GM13976 (cell line): ENCODE measurements at places on chromosomes 12 and 14.

GRCh38 chr12:32062881-32063280, 43.8 kb upstream of the BICD1 start:
- no peak for DNase-seq

- no peak for DNase-seq
These were observed 221.2 kb downstream of the TRHDE start for GRCh38 chr12:72493407-72493806.

- DNase-seq = no peak
These were observed 120.1 kb downstream of the TTC7B start for GRCh38 chr14:90695997-90696660.

GRCh38 chr12:118866346-118866745, 115.0 kb upstream of the SRRM4 start:
- no peak for DNase-seq

DNA sequence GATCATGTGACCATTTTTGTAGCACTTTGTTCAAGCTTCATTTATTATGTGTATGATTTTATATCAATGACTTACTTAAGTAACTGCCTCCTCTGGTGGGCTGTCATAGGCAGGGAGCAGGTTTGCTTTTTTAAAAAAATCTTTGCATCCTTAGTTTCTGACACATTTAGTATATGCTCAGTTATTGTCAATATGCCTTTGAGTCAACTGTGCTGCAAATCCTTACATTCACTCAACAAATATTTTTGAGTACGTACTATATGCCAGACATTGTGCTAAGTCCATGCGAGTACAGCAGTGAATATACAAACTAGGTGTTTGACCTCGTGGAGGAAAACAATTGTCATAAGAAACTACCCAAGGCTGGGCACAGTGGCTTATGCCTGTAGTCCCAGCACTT, 4.4 kb upstream of the ANAPC5 start:
- no peak for DNase-seq

DNA sequence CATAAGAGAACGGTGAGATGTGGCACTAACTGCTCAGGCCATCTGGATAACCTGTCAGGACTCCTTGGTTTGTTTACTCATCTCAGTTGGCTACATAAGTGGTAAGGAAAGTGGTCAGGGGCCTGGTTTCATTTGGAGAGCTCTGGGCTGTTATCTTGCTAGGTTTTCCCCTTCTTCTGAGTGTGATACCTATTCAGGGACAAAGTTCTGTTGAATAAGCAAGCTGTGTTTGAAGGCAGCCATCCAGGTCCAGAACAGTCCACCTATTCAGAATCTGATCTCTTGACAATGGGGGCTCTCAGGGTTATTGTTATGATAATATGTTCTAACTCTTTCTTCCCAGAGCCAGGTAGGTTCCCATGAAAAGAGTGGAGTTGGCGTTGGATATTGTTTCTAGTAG, 194.9 kb downstream of the PAH start:
- DNase-seq = no peak

GRCh38 chr12:68119724-68120211, 39.8 kb downstream of the IFNG start:
- DNase-seq = peak; percentile 33

DNA sequence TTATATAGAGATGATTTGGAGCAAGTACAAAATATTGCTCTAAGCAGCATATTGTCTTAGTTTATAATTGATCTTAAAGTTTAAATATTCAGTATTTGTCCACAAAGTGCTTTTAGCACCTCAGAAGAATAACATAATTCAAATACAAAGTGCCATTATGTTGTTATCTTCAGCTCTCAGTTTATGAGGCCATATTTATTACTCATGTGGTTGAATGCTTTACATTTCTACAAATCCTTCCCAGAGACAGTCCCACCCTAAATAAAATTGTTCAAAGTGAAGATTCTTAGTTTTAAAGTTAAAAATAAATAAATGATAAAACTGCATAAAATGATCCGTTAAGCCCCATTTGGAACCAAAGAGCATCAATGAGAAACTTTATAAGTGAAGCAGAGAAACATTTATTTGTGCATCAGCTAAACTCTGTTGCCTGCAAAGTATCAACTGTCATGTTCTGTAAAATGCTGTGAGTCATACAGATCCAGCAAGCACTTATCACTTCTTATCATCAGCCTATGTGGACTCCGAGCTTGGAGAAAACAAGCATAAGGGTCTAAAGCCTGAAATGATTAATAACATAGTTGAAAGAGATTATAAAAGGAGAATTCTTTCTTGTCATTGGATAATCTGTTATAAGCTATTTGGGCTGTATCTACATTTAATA, 218.9 kb downstream of the ADAMTS20 start:
- DNase-seq = no peak

DNA sequence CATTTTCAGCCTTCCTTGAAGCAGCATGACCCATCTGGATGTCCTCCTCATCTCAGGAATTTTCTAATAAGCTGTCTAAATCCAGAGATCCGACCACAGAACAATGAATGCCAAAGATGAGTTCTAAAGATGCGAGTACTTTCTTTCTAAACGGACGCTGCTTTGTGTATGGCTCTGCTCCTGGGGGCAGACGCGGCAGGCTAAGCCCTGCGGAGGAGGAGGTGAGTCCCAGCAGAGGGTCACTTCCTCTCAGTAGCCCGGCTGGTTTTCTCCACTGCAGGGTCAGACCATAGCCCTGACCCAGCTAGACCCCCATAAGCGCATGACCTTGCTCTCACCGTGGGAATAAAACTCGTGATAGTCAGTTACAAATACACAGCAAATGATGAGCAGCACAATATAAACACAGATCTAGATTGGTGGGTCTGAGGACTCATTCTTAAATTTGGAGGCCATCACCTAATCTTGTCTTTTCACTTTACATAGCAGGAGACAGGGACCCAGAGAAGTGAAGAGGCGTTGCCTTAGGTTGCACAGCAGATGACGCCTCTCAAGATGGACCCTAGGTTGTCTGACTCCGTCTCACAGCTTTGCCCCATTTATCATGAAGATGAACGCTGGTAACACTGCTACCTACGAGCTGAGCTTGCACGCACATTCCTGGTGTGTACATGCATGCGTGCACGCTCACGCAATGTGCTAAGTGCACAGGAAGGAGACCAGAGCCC, 16.6 kb downstream of the SSH1 start:
- DNase-seq = no peak

- DNase-seq = no peak
These were observed 3.0 kb downstream of the GZMB start for GRCh38 chr14:24630872-24631477.

DNA sequence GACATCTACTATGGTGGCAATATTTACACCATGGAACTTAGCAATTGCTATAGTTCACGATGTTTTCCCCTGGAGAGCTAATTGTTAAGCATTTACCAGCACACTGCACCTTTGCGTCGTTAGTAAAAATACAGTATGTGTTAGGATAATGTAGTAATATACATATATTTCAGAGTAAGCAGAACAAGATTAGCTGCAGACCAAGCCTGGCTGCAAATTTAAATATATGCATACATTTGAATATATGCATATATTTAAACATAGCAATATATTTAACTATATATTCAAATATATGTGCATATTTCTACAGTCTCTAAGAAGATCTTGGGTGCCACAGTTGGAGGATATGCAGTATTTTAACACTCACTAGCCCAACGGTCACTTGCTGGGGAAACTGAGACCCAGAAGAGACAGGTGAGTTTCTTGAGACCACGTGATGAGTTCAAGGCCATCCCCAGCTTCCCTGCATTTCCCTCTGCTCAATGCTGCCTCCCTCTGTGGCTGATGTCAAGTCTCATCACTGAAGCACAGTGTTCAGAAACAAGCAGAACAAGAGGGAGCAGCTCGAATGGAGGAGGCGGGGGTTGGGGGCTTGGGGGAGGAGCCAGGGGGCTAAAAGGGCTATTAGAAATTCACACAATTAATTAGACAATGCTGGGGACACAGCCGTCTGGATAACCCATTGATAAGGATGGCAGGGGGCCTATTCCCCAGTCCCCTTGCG, 708.0 kb downstream of the MED13L start:
- DNase-seq = no peak

DNA sequence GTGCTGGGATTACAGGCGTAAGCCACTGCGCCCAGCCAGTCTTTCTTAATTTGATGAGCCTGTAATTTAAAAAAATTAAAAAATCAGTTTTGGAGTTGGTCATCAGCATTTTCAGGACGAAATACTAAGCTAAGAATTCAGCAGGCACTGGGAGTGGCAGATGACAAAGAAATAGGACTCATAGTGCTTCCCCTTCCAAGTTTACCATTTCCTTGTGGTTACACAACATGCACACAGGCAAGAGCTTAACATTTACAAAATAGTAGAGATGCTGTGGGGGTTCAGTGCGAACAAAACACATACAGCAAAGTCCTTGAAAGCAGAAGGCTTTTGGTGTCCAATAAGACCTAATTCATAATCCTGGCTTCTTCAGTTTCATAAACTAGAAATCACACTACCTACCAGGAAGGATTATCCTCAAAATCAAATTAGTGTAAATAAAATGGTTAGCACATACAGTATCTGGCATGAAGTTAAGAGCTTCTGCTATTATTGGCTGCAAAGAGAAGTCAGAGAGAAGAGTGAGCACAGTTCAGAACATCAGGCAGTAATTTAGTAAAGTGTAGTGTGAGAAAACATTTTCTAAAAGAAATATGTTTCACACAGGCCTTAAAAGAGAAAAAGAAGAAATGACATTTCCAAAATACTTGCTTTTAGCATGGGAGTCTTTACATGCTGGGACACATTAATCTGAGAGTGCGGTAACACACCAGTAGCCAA, 22.2 kb upstream of the KIF21A start:
- no peak for DNase-seq

DNA sequence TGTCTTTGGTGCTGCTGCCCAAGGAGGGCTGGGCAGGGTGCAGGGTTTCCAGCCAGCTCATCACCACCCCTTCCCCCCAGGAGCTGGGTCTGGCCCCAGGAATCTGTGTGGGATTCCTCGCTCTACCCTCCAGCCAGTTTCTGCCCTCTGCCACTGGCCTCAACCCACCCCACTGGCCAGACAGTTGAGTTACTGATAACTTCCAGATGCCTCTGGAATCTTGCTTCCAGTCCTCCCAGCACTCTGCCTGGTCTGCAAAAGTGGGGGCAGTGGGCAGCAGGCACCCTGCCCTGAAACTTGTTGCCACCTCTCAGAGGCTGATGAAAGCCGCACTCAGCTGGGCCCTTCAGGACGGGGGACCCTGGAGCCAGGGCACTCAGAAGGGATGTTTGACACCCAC, 20.1 kb upstream of the TBX3 start:
- DNase-seq = no peak

- no peak for DNase-seq
These were observed 100.0 kb downstream of the PRKCH start for GRCh38 chr14:61421212-61421923.

DNA sequence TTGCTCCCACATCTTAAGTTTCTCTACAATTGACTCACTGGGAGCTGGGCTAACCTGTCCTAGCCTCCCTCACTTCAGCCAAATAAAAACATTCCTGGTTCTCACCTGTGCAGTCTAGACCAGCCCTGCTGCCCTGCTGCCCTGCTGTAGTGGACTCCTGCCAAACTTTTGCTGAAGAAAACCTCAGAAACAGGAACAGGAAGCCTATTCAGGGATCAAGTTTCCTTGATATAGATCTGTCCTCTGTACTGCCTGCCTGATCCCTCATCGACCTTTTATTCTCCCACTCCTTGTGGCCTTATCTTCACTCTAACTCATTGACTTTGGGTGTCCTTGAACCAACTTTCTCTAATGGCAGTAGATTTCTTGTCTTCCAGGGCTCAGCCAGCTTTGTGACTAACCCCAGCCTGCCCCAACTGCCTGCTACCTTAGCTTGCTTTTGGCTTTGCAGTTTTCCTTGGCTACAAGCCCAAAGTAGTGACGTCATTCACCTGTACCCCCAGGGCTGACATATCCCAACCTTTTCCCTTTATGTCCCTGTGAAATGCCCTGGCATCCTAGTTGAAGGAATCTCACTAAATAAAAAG, 234.8 kb downstream of the DUSP6 start:
- DNase-seq = no peak

GRCh38 chr14:86777963-86778602, 1214.9 kb downstream of the GALC start:
- no peak for DNase-seq

DNA sequence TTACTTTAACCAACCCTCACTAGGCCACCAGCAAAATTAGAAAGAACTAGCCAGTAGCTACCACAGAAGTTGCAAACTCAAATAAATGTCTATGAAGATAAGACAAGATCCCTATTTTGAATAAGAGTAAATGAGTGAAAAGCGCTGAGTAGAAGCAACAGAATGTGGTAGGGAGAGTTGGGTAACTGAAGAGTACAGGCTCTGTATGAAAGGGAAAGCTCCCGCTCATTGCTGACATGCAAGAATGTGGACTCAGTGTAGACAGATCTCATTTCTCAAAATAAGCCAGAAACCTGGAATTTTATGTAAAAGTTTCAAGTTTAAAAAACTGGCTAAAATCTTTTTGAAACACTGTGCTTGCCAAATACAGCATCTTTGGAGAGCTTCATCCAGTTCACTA, 63.9 kb downstream of the NAV3 start:
- no peak for DNase-seq

- no peak for DNase-seq
These were observed 200.3 kb downstream of the GPHN start for GRCh38 chr14:66708267-66708666.

DNA sequence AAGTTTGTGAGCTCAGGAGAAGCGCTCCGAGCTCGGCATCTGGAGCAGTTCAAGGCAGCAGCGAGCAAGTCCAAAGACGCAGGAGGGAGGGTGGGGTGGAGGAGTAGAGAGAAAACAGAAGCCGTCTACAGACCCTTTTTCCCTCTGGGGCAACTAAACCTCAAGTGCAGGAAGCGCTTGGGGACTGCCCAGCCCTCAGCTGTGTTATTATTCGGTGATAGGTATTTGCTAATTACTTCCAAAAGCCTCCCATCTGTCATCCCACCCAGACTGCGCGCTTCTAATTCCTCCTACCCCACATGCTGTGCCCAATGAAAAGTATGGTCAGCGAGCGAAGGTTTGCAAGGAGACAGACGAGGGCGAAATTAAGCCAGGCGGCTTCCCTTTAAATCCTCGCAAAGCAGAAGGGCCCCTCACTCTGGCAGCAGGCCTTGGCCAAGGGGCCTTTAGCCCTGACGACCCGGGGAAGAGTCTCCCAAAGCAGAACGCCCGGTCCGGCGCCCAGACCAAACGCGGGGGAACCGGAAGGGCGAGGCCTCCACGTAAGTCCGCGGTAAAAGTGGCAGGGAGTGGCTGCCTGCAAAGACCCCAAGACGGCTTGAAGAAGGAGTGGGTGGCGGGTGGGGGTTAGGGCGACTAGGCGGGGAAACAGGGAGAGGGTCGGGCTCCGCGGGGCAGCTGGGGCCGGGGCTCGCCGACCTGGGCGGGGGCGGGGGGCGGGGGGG, 507 bp upstream of the CD9 start:
- no peak for DNase-seq
